Vagina (tissue), 2 donors: ENCODE measurements at places on chromosomes 7 and 10. TPM values are rescaled to one million over a fixed set of nuclear protein-coding genes. Genes with fewer than 3 reads are reported as not detected.

The PNLIP gene
- total RNA-seq: not detected

DNA sequence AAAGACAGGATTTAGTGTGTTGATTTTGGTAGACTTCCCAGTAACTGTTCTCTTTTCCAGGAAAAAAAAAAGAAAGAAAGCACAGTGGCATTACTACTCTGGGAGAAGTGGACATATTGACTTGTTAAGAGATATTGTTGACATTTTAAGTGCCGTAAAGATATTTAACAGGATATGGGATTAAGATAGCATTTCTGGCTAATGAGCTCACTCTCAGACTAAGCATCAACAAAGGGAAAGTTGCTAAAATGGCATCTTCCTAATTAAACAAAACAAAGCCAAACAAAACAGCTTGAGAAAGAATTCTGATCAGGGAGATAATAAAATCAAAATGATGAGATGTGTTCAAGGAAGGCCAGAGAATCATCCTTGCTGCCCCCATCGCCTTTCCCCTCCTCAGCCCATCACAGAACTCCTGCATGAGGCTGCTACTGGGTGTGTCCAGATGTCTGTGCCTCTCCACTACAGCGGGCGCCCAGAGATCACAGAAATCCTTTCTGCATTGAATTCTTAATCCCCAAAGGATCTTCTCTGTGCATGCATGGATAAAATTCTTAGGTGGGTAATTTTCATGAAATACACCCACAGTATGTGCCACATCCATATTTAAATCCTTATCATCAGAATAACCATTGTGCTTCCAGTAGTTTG is 270.5 kb downstream of the POU6F2 start:
- DNase-seq: no peak

- DNase-seq: no peak
Measured at GRCh38 chr7:155191901-155192478, 105.7 kb upstream of the INSIG1 start.

The ZNF716 gene
- not detected for total RNA-seq

- no peak for DNase-seq
Measured at GRCh38 chr7:116434820-116435341, 64.7 kb upstream of the CAV2 start.
